Fibroblast of the conjunctiva (primary cell): ENCODE measurements at places on chromosomes 7 and 10.

GRCh38 chr7:143426479-143427142 lies 16.6 kb upstream of the TAS2R60 start:
- DNase-seq = no peak

DNA sequence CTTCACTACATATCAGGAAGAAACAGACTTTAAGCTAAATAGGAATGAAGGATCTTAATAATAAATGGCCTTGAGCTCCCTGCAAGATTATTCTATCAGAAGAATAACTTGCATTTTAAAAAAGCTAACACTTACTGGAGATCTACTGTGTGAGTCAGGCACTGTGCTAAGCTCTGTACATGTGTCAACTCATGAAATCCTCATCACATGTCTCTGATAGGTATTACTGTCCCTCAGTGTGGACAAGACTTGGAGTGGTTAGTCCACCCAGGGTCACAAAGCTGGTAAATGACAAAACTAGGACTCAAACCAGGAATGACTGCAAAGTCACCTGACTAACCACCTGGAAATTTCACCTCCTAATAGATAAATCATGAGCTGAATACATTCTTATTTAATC lies 57.1 kb upstream of the KCTD7 start:
- no peak for DNase-seq

DNA sequence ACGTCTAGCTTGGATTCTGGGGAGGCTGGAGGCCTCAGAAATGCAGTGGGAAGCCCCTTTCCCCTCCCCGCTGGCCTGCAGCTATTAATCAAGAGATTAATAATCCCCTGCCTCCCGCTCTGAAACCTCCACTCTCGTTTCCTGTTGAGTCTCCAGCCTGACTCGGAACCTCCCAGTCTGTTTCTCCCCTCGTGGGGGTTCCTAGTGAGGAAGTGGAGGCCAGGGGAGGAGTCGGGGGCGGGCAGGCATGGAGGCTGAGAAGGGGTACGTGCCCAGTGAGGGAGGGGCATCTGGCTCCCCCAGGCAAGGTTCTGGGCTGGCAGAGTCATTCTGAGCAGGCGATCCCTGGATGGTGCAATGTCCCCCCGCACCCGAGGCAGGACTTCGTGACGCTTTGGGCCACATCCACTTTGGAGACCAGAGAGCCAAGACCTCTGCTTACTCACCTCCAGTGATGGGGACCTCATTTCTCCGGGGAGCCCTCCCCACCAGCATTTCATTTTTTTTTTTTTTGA lies 73.6 kb downstream of the COL26A1 start:
- DNase-seq = no peak

DNA sequence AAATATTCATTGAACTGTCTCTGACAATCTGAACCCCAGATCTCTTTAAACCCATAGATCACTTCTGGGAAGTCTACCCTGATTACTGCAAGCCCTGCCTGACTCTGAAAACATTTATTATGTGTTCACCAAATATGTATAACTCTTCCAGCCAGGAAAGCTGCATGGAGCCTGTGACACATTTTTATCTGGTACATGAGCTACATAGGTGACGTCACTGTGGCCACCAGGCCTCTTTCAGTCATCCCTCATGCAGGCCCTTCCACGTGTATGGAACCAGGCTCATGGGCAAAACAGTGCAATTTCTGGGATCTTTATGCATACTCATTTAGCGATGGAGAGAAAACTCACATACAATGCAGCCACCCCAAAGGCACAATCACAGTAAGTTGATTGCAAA lies 133.9 kb upstream of the NUPR2 start:
- no peak for DNase-seq

DNA sequence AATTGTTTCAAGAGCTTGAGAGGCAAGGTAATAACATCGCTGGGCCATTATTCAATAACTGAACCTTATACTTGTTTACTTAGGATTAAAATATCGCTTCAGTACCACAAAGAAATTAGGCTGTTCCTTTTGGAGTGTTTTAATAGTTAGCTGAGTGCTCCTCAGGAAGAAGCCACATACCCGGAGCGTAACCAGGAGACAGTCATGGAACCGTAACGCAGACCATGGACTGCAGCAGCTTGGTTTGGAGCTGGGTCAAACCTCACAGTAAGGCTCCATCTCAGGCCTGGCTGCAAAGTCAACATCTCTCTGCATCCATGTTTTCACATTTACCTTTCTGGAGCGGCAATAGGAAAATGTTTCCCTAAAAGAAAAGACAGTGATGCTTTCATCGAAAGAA lies 599.0 kb downstream of the TNS3 start:
- DNase-seq = no peak

DNA sequence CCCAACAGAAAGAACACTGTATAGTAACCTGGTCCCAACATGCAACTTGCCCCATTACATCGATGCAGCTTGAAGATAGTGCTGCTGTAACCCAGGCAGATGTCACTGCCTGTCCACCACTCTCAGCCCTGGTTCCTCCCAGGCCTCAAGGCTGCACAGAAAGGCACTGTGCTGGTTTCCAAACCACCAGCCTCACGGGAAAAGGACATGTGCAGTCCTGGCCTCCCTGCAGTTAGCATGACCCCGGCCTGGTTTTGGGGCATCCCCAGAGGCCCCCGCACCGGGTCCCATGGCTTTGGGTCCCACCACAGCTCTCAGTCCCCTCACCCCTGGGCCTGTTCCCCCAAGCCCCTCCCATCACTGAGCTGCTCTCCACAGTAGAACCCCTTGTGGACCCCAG lies 214.5 kb downstream of the TNS3 start:
- DNase-seq = no peak

DNA sequence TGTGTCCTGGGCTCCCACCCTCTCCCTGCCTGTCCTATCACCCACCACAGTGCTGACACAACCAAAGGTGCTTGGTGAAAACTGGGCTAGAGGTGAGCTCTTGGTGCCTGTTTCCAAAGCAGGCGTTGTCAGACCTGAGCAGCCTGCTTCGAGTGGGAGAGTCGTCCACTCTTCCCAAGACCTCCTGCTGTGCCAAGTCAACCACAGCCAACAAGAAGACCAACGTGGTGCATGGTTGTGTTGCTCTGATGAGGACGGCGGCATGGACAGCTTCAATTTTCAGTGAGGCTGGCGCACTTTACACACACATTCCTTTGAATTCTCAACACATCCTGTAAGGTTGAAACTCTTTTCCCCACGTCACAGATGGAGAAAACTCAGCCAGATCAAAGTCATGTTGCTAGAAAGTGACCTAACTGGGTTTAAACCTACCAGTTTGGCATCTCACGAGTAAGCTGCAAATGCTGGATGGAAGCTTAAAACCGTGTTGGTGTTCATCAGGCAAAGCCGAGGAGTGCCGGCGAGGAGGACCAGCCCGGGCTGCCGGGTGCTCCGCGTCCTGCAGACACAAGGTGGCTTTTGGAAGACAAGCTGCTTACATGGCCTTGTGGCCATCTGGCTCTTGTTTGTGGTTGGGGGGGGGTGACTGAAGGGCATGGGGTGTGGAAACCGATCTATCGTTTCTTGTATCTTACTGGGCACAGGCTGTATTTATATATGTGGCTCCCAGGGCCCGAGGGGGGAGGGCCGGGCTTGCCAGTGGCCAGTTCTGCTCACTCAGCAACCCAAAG lies 39.3 kb downstream of the INSIG1 start:
- no peak for DNase-seq

- no peak for DNase-seq
These were observed 482.6 kb downstream of the IPMK start for GRCh38 chr10:57785068-57785467.

GRCh38 chr7:129769400-129769774 lies 157.9 kb downstream of the NRF1 start:
- DNase-seq = no peak

DNA sequence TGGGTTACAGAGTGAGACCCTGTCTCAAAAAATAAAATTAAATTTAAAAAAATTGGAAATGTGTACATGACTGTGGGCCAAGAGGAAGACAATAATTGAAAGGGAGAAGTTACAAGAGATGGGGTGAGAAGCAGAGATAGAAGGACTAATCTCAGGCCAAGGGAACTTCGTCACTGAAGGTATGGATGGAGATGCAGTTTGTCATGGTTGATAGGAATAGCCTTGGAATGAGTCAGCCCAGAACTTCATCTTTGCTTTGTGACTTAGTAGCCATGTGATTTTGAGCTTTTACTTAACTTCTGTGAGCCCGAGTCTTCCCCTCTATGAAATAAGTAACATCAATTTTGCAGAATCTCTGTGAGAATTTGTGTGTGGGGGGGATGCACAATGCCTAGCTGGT lies 6.5 kb upstream of the PODXL start:
- no peak for DNase-seq

- no peak for DNase-seq
These were observed 116.1 kb downstream of the INPP5A start for GRCh38 chr10:132653721-132654120.

DNA sequence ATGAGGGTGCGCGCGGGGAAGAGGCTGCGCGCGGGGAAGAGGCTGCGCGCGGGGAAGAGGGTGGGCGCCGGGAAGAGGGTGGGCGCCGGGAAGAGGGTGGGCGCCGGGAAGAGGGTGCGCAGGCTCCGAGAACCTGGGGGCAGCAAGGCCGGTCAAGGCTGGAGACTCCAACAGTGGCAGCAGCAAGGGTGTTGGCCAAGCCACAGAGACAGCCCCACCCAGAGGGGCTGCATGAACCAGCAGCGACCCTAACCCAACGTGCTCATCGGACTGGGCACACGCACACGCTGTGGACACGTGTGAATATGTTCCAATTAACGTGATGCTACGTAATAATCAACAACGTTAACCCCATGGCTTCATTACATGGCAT lies 48.8 kb downstream of the DIP2C start:
- DNase-seq = no peak

- no peak for DNase-seq
These were observed 41.5 kb upstream of the GPR141 start for GRCh38 chr7:37642028-37642540.

DNA sequence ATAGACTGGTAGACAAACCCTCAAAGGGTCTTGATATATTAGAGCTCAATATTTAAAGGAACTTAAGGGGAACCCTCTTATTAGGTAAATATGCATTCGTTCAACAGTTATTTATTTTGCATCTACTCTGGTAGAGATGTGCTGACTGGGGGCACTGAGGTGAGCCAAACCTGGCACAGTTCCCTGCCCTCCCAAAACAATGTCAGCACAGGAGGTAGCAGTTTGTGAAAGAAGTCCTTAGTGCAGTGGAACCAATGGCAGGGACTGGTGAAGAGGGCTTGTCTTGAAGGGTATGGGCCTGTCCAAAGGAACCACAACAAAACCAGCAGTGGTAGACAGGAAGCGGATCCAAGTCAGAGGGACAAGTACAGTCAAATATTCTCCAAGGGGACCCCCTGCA lies 32.6 kb upstream of the GPAM start:
- no peak for DNase-seq

DNA sequence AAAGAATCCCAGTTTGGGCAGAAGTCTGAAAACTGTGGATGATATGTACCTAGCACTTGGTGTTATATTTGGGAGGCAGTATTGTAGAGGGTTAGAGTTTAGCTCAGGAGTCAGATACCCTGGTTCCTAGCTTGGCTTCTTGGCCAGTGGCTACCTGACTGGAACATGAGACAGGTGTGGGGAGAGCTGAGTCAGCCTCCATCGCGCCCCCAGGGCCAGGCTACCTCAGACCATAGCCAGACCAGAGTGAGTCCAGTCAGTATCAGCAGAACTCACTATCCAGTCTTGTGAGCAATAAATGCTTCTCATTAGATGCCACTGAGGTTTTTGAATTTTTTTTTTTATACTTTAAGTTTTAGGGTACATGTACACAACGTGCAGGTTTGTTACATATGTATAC lies 26.0 kb downstream of the CYP3A5 start:
- no peak for DNase-seq

DNA sequence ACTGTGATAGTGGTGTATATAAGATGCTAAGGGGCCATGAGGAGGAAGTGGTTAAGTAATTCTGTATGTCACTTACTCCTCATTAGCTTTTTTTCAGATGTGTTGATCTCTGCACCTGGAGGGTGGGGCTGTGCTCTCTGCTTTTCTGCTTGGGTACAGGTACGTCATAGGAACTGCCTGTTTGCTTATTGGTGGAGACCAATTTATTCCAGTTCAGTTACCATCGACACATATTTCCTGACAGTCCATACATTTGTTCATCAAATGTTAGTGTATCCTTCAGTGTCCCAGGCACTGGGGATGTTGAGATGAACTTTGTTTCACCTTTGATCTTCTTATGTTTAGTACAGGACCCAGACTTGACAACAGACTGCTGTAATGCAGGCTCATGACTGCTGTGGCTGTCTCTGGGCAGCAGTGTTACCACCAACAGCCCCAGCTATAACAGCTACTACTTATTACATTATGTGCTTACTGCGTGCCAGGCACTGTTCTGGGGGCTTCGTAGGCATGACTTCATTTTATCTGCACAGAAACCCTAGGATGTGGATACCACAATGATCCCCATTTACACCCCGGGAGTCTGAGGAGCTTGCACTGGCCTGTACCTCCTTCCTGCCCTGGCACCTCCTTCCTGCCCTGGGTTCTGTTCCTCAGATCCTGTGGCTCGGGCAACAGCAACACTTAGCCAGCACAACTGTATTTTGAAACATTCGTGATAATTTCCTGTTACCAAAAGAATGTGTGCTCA lies 87.4 kb downstream of the BUB3 start:
- DNase-seq = no peak

- no peak for DNase-seq
These were observed 188.6 kb downstream of the MTERF1 start for GRCh38 chr7:91691865-91692264.

GRCh38 chr7:23200331-23200730 lies 18.5 kb downstream of the NUP42 start:
- DNase-seq = no peak

DNA sequence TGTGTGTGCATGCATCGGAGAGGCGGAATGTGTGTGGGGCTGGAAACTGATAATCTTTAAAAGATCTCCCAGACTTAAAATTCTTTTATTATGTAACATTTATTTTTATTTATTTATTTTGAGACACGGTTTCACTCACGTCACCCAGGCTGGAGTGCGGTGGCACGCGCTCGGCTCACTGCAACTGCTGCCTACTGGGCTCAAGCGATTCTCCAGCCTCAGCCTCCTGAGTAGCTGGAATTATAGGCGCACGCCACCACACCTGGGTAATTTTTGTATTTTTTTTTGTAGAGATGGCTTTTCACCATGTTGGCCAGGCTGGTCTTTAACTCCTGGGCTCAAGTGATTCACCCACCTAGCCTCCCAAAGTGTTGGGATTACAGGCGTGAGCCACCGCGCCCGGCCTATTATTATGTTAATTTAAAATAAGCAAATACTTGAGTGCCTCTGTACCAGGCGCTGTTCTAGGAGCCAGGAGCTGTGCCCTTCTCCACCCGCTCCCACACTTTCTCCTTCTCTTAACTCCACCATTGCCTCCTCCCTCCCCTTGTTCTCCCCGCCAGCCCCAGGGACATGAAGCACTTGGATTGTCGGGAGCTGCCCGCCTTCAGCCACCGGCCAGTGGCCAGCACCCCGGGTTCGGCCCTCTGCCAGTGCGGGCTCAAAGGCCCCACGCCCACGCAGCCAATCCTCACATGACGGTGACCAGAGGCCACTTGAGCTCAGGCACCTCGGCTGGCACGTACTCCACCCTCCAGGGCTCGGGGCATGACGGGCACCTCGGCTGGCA lies 163.6 kb downstream of the DNAJB6 start:
- no peak for DNase-seq
